ENCODE measurements at places on chromosomes 3 and 15.

DNA sequence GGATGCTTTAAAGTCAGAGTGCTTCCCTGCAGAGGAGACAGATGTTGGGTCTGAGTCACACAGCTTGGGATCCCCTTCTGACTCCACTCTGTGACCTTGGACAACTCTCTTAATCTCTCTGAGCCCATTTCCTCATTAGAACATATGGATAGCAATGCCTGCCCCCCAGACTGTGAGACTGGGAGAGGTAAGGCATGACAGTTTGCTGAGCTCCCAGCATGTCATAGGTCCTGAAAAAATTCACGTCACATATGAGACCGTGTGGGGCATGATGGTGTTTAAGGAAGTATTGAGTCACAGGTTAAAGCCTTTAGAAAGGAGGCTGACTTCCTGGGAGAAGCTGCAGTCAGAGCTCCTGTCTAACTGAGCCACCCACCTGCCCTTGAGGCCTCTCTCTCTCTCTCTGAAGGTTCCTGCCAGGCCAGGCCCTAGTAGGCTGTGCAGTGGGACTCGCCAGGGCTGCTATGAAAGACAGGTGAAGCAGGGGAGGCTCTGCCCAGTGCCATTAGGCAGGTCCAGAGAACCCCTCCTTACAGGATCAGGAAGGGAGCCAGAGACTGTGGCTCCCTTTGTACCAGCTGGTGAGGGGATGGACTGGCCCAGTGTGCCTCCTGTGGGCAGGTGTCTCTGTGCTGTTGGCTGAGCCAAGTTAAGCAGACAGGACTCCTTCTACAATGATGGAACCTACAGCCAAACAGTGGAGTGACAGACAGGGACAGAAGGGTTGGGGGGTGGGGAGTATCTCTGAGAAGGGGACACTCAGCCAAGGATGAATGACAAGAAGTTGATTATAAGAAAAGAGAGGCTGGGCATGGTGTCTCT, 19.5 kb upstream of the DOCK3 start:
- no peak for DNase-seq

DNA sequence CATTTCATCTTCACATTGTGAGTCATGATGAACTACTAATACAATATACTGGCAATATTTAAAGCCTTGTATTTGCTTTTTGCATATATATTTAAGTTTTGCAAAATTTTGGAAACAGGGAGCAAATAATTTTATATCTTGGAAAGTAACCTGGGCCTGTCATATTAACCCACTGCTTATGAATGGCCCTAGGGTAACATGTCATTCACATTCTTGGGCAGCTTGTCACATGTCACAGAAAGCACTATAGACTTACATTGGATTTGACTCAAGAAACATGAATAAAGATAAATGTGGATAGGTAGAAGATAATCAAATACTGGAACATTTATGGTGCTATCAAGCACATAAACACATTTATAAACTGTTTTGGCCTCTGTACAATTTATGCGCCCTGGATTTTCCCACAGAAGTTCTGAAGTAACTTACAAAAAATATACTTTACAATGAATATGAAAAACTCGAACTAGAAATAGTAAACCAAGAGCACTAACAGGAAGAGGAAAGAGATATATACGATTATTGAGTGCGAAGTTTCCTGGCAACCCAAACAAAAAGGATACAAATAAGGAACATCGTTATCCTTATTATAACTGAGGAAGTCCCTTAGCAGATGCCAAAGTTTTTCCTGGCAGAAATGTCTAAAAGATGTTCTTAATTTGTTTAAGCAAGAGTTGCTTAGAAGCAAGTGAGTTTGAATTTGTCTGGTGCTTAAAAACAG, 257.2 kb downstream of the RBMS3 start:
- no peak for DNase-seq

GRCh38 chr3:67804089-67804488, 149.7 kb upstream of the SUCLG2 start:
- DNase-seq = no peak

GRCh38 chr3:54349691-54350090, 227.3 kb downstream of the CACNA2D3 start:
- DNase-seq = no peak

GRCh38 chr3:87367736-87368135, 91.4 kb upstream of the POU1F1 start:
- DNase-seq = no peak

DNA sequence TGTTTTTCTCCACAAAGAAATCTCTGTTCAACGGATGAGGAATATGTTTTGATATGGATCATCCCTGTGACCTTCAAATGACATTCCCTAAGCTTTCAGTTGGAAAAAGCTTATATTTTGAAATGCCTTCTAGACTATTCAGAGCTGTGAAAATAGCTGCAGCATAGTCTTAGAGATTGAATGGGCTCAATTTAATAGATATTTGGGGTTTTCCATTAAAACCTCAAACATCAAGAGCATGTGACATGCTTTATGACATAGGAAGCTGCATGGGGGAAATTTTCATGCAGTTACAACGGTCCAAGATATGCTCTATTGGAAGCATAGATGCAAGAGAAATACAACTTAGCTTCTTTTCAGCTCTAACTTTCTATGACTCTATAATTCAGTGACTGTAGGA, 102.8 kb downstream of the LSAMP start:
- DNase-seq = no peak

GRCh38 chr15:76512971-76513370, 176.4 kb downstream of the ISL2 start:
- DNase-seq = no peak

DNA sequence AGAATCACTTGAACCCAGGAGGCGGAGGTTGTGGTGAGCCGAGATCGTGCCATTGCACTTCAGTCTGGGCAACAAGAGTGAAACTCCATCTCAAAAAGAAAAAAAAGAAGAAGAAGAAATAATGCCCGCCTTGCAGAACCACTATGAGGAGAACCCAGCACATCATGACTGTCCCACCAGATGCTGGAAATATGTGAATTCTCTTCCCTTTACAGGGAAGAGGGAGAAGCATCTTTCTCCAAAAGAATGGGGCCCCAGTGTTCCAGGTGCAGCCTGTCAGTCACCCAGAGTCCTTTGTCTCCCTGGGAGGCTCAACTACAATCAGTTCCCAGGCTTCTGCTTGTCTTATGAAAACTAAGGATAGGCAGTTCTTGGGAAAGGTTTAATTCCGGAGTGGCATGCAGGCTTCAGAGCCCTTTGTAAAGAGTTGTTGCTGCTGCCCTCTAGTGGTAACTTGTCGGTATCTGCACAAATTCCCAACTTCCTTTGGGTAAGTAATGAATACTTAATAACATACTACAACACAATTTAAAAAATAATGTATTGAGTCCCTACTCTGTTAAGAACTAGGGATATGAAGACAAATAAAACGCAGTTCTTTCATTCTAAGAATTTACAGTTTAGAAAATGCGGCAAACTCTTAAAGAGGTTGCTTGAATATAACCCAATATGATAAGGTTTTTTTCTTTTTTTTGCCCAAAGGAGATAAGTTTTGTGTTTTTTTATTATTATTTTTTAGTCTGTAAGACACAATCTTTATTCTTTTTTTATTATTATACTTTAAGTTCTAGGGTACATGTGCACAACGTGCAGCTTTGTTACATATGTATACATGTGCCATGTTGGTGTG, 18.6 kb upstream of the TICRR start:
- DNase-seq = peak; percentile 53

GRCh38 chr15:42732095-42732827, 4.7 kb downstream of the CDAN1 start:
- no peak for DNase-seq

GRCh38 chr3:163916596-163917560, 1161.4 kb downstream of the SI start:
- DNase-seq = no peak

- no peak for DNase-seq
These were observed 12.4 kb upstream of the ITGA11 start for GRCh38 chr15:68444336-68444735.

DNA sequence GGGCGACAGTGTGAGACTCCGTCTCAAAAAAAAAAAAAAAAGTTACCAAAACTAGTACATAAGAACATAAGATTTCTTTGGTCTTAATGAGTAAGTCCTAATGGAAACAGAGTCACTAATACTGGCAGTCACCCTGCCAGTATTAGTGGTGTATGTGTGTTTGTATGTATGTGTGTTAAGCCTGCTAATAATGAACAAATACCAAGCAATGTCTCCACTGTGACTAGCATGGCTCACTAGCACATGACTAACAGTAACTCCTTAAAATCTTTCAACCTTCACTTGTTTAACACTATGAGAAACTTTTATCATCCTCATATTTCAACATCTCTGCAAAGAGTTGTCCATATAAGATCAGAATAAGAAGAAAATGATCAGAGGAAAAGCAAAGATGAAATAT, 231.0 kb upstream of the ATP11B start:
- no peak for DNase-seq

GRCh38 chr3:38247366-38248035, 18.1 kb upstream of the SLC22A13 start:
- DNase-seq = no peak

DNA sequence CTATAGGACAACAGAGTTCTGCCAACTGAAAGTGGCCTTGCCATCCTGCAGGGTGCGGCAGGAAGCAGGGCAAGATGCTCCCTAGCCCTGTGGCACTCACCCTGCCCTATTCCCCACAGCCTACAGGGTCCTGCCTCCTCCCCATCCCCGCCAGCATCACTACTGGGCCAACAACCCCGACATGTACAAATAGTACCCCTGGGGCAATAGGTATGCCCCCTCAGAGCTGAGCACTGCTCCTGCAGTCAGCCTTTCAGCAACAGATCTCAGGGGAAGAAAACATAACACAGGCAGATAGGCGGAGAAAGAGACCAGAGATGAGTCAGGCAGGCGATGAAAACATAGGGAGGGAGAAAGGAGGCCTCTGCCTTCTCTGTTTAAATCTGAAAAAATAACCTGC, 74.7 kb downstream of the XXYLT1 start:
- no peak for DNase-seq

GRCh38 chr15:97059281-97059680, 728.8 kb downstream of the NR2F2 start:
- DNase-seq = no peak

GRCh38 chr15:74482661-74483060, 21.7 kb upstream of the UBL7 start:
- no peak for DNase-seq

- DNase-seq = no peak
These were observed at the start of gene ARL14 for GRCh38 chr3:160676547-160677303. Gene ARL14, plus strand, starts transcription at chr3:160677160. Its CDS starts 187 bp downstream, at chr3:160677347.

DNA sequence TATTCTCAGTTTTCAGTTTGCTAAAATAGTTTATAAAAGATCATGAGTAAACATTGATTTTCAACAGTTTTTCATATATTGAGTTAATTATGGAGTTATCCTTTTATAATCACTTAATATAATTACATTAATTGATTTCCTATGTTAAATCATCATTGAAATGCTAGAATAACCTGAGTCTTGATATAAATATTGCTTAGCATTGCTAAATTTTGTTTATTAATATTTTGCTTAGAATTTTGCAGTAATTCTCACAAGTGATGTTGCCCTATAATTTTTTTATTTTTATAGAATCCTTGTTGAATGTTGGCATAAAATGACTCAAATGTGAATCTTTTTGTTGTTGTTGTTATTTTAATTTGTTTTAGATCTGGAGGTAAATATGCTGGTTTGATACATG, 654.2 kb downstream of the OTOL1 start:
- no peak for DNase-seq

DNA sequence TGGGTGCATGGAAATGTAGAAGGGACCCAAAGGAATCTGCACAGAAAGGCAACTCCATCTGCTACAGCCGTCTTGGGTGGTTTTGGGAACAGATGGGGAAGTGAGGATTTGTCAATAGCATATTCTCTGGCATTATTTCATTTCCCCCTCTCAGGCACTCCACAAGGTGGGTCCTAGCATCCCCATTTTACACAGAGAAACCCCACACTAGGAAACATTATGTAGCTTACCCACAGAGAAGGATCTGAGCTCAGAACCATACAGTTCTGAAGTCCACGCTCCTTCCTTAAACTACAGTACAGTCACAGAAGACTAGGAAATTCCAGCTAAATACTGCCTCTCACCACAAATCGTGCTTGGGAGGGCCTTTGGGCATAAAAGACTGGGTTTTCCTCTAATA, 61.2 kb upstream of the CTNNB1 start:
- DNase-seq = no peak

DNA sequence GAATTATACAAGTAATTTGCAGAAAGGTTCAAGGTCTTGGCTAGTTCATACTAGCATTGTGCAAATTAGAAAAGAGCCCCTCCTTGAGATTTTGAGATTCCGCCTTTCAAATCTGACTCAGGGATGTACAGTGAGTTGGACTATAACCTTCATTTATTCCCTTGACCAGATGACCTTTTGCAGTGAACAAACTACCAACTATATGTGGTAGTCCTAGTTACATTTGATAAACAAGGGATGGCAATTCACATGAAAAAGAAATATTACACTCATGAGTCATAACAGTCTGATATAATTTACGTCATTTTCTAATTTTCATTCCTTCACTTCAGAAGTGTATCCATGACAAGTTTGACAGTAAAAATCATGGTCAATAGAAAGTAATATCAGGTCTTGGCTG, 860.4 kb downstream of the ROBO1 start:
- no peak for DNase-seq

GRCh38 chr15:39497016-39497758, 83.7 kb upstream of the THBS1 start:
- no peak for DNase-seq

DNA sequence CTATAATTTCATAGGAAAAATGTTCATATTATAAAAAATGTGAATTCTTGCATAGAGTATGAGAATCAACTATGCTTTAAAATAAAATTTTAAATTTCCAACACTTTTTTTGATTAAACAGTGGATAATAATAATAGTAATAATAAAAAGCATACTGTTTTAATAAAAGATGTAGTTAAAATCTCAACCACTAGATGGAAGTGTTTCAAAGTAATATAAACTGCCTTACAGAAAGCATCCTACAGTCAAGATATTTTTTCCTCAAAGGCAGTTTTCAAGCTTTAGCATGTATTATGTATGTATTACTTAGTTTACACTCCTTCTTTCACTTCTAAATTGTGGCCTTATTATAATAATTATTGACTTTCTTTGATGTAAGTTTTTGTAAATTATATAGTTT, 217.5 kb downstream of the CHL1 start:
- DNase-seq = no peak

GRCh38 chr3:52218026-52218425, 7.4 kb downstream of the TLR9 start:
- no peak for DNase-seq

DNA sequence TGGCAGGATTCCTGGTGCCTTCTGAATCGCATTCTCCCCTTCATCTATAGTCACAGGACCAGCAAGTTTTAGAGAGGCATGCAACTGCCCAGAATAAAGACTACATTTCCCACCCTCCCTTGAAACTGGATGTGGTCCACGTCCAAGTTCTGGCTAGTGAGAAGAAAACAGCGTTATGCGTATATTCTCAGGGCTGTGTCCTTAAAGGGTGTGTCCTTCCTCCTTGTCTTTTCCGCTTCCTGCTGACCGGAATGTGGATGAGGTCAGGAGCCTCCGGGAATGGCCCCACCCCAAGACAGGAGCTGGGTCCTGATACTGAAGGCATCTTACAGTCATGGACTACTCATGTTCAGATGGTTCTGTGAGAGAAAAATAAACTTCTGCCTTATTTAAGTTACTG, 20.2 kb downstream of the CHST2 start:
- DNase-seq = no peak

Data from anterior cingulate cortex (tissue), 58 donors.